Stimulated activated CD8-positive, alpha-beta memory T cell treated with anti-CD3 and anti-CD28 coated beads, Interleukin-4, amount 100 ng/mL, for 24 hours (primary cell): ENCODE measurements at places on chromosomes 5 and 9.

- no peak for DNase-seq
Measured at GRCh38 chr5:143434261-143435209, 31.0 kb upstream of the NR3C1 start.

DNA sequence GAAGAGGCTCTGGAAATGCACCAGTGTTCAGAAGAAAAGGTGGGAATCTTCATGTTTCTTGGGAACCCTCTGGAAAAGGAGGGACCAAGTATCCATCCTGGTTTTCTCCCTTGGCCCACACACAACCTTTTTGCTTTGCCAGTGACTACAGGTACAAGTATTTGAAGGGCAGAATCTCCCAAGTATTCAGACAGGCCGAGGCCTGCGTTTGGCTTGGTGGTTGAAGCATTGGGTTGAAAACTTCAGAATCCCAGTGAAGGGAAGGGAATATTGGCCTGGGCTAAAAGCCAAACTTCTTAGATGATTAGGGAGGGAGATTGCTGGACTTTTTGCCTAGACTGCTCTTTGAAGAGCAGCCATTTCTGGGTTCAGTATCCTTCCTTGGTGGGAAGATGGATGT lies 71.9 kb downstream of the UBAP1 start:
- no peak for DNase-seq

- no peak for DNase-seq
Measured at GRCh38 chr5:11052871-11053270, 291.8 kb upstream of the DAP start.

DNA sequence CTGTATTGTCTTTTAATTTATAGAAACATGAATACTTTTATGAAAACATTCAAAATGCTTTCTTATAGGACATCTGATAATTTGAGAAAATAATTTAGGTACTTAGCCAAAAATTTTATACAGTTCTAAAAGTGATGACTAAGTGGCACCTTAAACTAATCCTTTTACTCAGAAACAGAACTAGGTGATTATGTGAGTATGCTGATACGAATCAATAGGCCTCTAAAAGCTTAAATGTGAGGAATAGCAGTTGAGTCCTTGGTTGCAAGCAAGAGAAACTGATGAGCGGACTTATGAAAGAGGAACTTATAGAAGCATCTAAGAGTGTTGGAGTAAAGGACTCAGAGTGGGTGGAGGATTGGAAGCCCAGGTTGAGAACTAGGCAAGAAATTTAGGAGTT lies 26.4 kb downstream of the ANXA1 start:
- no peak for DNase-seq

DNA sequence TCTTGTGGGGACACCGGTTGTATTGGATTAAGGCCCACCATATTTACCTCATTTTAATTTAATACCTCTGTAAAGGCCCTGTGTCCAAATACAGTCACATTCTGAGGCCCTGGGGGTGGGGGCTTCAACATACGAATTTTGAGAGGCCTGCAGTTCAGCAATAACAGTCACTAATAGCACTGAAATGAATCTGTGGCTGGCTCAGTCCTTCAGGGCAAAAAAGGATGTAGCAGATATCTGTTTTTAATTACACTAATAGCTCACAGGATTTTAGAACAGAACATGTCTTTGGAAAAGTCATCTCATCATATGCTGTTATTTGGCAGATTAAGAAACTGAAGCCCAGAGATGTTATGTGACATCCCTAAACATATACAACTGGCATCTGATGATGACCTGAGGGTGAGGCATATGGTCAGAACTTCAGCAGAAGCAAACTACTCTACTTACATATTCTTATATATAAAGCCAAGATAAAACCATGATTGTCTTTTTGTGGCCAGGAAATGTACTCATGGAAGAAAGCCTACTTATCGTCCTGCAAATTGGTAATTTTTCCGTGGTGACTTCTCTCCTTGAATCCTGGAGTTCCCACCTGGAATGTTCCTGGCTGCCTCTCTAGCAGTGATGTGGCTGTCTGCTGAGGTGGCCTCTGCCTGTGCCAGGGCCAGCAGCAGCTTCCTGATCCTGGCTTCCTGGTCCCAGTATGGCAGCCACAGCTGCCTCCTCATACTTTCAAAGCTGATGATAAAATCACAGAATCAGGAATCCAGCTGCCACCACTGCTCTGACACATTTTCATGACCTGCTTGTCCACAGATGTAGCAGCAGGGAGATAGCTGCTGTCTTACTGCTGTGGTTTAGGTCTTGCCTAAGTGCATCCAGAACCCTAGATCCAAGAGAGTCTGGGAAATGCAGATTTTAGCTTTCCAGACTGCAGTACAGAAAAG lies 72.1 kb upstream of the ANKRD55 start:
- DNase-seq = no peak

DNA sequence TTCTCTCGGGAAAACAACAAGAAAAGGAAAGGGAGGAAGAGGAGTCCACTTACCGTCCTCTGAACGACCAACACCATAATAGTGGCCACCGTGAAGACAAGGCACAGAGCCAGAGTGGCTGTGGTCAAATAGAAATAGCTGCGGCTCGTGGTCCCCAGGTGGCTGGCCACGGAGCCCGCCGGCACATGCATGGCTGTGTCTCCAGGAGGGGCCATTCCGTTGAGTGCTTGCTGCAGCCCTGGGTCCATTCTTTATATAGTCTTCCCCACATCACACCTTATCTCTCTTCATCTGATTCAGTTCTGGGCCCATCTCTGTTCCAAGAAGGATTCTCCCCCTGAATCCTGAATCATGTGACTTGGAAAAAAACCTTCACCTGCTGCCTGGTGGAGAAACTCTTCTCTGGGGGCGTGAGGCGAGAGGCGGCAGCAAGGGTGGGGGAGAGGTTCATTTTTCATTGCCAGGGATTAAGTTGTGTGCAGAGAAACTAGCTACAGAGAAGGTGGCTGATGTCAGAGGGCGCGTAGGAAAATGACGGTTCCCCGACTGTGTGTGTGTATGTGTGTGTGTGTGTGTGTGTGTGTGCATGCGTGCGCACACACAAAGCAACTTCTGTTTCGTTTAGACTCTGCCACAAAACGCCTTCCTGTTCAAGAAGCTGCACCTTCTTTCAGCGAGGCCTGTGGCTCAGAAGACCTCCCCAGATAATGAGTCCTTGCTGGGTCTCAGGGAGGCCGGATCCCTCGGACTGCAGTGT lies at the start of gene TNFSF8:
Gene TNFSF8, minus strand, starts transcription at position 536 of the 757 bp plus-strand sequence. Its CDS starts 288 bp downstream, at position 248.
- DNase-seq = peak; percentile 62

DNA sequence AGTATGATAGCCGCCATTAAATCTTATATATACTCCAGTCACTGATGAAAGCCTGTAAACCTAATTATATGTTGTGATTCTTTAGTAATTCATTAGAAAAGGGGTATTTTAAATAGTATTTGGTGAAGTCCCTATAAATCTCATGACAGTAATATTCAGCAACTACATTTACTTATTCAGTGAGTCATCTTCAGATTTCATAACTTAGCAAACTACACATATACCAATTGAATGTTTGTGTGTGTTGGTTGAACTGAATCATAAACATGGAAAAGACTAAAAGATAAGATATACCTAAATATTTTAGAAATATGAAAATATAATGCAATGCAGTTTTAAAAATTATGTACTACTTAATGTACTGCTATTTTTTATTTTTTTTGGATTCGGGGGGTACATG lies 1050.4 kb downstream of the MAT2B start:
- DNase-seq = no peak

DNA sequence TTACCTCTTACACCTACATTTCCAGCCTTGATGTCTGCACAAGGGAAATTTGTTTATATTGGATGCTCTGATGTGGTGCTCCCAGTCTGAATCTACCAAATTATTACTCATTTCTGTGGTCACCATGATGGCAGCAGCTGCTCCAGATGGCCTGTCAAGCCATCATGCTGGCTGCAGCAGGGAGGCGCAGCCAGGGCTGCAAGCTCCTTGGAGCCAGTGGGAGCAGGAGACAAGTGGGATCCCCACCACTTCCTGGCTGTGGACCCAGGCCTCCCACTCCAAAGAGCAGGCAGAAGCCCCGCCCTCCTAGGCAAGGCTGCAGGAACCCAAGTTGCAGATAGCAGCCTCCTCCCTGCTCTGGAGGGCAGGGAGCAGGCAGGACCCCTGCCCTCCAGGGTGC lies 241.1 kb upstream of the ATP10B start:
- DNase-seq = no peak

- no peak for DNase-seq
Measured at GRCh38 chr9:109328978-109329637, 8.2 kb upstream of the EPB41L4B start.

- DNase-seq = no peak
Measured at GRCh38 chr9:131006601-131007000, 2.4 kb upstream of the LAMC3 start.

DNA sequence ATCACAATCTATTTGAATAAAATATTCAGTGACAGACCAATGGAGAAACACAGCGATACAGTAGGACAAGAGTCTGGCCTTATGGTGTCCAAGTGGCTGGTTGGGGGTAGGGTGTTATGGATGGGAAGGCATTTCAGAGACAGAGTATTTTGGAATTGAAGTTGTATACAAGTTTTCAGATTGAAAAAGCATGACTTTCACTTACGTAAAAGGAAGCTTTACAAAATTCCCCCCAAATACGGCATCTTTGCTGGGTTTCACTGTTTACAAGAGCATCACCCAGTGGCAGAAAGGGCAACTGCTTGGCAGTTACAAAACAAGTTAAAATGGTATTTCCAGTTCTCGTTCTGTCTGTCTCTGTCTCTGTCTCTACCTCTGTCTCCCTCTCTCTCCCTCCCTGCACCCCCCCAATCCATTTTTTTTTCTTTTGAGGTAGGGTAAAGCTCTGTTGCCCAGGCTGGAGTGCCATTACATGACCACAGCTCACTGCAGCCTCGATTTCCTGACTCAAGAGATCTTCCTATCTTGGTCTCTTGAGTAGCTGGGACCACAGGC lies 86.2 kb downstream of the PTPN3 start:
- no peak for DNase-seq

DNA sequence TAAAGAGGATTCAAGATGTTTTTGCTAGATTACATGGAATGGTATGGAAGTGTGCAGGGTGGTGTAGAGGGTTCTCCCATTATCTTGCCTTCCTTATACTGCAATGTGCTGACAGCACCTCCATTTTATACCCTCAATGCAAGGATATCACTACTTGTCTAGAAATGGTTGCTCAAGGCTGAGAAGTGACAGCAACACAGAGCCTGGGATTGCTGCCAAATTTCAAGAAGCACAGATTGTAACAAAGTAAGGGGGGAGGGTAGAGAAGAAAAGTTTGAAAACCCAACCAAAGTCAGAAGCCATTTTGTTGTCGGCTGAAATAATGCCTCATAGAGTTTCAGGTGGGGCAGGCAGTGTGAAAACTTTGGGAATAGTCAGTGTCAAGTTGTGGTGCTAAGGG lies 29.8 kb downstream of the PCDHAC2 start:
- DNase-seq = no peak
